ENCODE measurements at places on chromosomes 3 and 15.

GRCh38 chr3:149969940-149970715 is 567 bp downstream of the PFN2 start:
- no peaks in the 10 kb centered on the region for H3K27me3 ChIP-seq
- H3K4me3 ChIP-seq: peak overlapping the region; percentile 62
- H3K4me1 ChIP-seq: peaks cover 26% of the 10 kb centered on the region
- peaks cover 26% of the 10 kb centered on the region for H3K36me3 ChIP-seq
- peak; percentile 73 for DNase-seq

DNA sequence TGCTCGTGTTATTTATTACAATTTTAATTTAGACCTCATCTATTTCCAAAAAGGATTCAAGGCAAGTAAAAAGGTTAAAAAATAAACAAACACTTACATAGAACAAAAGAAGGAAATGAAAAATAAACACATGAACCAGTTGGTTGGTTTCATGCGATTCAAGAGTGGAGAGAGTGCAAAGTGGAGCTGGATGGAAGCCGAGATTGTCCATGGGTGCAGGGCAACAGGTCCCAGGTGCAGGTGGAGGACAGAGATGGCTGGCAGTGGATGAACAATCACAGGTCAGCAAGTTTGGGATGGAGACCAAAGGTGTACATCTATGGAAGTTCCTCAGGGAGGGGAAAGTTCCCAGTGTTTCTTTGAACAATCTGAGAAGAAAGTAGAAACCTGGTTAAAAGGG is 11.6 kb upstream of the SEMA5B start:
- H3K36me3 ChIP-seq: no peaks in the 10 kb centered on the region
- no peak overlapping the region for H3K4me3 ChIP-seq
- H3K27me3 ChIP-seq: 0 out of 2 replicates have a peak, but pooled peaks cover 4% of the 10 kb centered on the region

DNA sequence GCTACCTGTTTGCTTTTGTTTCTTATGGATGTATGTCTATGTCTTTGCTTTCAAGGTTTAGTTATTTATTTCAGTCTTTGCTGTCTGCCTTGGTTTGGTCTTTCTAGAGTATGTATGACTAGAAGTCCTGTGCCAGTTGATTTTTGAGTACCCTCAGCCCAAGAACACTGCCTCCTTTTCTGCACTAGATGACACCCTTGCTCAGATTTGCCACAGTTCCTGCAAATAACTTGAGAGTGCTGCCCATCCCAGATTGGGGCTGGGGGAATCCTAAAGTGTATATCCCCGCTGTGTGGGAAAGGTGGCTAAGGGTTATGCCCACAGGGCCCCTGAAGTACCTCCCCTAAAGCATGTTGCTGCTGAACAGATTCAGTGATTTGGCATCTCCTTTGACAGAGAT is 32.0 kb downstream of the NLGN1 start:
- H3K4me1 ChIP-seq: no peaks in the 10 kb centered on the region
- H3K27ac ChIP-seq: no peak overlapping the region
- H3K4me3 ChIP-seq: no peak overlapping the region

DNA sequence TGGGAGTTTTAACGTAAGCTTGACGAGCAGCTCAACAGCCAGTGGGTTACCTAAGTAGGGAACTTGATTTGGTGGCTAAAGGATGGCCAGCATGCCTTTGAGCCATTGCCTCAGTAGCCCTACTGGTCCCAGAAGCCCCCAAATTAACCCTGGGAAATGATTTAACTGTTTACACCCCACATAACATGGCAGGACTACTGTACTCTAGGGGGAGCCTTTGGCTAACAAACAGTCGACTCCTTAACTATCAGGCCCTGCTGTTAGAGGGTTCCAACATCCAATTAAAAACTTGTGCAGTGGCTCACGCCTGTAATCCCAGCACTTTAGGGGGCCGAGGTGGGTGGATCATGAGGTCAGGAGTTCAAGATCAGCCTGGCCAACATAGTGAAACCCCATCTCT is 9.4 kb upstream of the SMCO1 start:
- peaks cover 22% of the 10 kb centered on the region for H3K4me1 ChIP-seq
- no peaks in the 10 kb centered on the region for H3K27me3 ChIP-seq
- H3K4me3 ChIP-seq: no peak overlapping the region

GRCh38 chr15:90642464-90643300 is 74.5 kb upstream of the BLM start:
- DNase-seq: no peak
- H3K27me3 ChIP-seq: no peaks in the 10 kb centered on the region
- no peak overlapping the region for H3K4me3 ChIP-seq
- no peak overlapping the region for H3K27ac ChIP-seq
- no peaks in the 10 kb centered on the region for H3K36me3 ChIP-seq

DNA sequence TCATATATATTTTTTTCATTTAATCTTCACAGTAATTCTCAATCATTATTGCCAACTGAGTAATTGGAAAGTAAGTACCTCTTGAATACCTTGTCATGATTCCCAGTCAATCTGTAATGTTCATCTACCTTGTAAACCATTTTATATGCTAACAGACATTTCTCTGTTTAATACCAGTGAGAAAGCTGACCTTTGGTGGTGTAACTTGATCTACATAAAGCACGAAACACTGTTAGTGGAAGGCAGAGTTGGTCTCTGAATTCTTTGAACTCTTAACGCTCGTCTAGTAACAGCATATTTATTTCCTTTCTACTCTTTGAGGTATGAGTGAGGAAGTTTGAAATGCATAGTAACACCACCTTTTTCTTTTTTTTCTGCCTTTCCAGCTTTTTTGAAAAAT is 59.5 kb downstream of the SLC25A26 start:
- no peak overlapping the region for H3K4me3 ChIP-seq
- no peaks in the 10 kb centered on the region for H3K36me3 ChIP-seq
- no peaks in the 10 kb centered on the region for H3K27me3 ChIP-seq
- H3K4me1 ChIP-seq: no peaks in the 10 kb centered on the region
- H3K27ac ChIP-seq: no peak overlapping the region

DNA sequence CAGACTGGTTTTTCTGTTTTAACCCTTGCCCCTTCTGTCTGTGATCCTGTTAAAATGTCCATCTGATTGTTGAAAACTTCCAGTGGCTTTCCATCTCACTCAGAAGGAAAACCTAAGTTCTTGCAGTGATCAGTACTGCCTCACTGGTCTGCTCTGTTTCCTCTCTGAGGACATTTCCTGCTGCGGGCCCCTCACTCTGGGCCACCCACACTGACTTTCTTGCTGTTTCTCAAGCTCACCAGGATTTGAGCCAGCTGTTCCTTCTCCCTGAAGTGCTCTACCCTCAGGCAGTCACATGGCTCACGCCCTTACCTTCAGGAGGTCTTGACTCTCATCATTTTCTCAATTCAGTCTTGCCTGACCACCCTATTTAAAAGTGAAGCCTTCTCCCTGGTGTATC is 1.8 kb downstream of the GRK7 start:
- no peaks in the 10 kb centered on the region for H3K36me3 ChIP-seq
- H3K4me1 ChIP-seq: no peaks in the 10 kb centered on the region
- H3K27me3 ChIP-seq: no peaks in the 10 kb centered on the region
- no peak overlapping the region for H3K4me3 ChIP-seq

DNA sequence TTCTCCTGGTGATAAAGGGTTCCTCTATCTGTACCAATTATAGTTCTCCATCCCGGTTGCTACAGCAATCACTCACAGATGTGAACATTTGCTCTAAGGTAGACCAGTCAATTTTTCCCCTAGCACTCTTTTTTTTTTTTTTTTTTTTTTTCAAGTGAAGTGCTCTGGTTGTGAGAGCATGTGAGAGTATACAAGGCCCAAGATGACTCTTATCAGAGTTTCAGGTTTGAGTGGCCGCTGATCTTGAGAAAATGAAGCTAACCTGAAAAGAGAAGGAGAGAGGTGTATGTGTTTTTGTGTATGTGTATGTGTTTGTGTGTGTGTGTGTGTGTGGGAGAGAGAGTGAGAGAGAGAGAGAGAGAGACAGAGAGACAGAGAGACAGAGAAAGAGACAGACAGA is 44.4 kb upstream of the OTOL1 start:
- H3K27ac ChIP-seq: no peak overlapping the region
- no peaks in the 10 kb centered on the region for H3K27me3 ChIP-seq
- no peaks in the 10 kb centered on the region for H3K36me3 ChIP-seq
- no peak for DNase-seq
- no peak overlapping the region for H3K4me3 ChIP-seq

DNA sequence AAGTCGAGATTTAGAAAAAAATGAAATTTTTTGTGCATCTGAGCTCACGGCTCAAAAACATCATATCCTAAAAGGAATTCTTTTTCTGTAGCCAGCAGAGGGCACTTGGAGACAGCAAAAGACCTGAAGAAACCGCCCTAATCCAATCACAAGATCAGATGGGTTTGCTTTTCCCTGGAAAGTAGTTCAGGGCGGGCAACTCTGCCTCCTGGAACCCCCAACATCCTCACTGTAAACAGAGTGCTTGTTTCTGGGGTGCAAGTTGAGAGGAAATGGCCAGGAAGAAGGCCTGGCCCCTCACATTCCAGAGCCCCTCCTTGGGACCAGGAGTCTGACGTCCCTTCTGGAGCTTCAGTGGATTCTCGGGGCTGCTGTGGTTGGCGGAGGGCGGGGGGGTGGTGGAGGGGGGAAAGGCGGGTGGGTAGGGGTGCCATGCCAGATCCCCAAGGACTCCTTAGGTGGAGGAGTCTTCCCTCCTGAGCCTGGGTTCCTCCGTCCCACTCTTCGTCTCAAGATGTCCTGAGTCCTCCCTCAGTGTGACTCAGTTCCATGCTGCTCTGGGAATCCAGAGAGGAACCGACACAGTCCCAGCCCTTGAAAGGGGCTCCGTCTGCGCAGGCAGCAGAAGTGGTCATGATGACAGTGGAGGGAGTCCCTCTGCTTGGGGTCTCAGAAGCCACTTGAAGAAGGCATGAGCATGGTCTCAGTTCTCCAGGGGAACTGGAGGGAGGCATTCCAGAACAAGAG is 35.9 kb downstream of the CCK start:
- DNase-seq: peak; percentile 34
- no peak overlapping the region for H3K4me3 ChIP-seq
- H3K27ac ChIP-seq: no peak overlapping the region
- H3K36me3 ChIP-seq: no peaks in the 10 kb centered on the region
- H3K4me1 ChIP-seq: no peaks in the 10 kb centered on the region

DNA sequence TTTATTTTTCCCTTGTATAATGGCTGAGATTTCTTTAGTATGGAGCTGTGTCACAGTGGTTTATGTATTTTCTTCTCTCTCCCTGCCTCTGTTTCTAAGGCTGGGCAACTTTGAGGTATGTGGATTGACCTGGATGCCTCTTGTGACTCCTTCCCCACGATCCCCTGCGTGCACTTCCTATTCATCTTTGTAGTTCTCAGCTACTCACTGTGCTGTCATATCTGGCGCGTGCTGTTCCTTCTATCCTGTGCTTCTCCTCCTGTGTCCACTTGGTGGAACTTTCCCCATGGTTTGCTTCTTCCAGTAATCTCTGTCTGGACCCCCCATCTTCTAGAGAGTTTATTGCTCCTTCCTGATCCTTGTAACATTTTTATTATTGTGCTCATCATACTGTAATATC is 97.3 kb downstream of the AKAP13 start:
- H3K4me1 ChIP-seq: peaks cover 22% of the 10 kb centered on the region
- no peak for DNase-seq
- no peaks in the 10 kb centered on the region for H3K36me3 ChIP-seq
- no peak overlapping the region for H3K27ac ChIP-seq

GRCh38 chr15:100785181-100786138 is 94.2 kb upstream of the ALDH1A3 start:
- no peak for DNase-seq
- H3K36me3 ChIP-seq: no peaks in the 10 kb centered on the region
- H3K27me3 ChIP-seq: no peaks in the 10 kb centered on the region
- H3K4me3 ChIP-seq: no peak overlapping the region

- H3K4me3 ChIP-seq: no peak overlapping the region
- no peak overlapping the region for H3K27ac ChIP-seq
- no peaks in the 10 kb centered on the region for H3K36me3 ChIP-seq
- DNase-seq: no peak
Measured at GRCh38 chr3:71069797-71070196, 513.7 kb downstream of the FOXP1 start.

- no peak overlapping the region for H3K4me3 ChIP-seq
- H3K27ac ChIP-seq: no peak overlapping the region
- no peak for DNase-seq
Measured at GRCh38 chr3:182925330-182925943, 54.9 kb downstream of the DCUN1D1 start.

GRCh38 chr15:72472992-72473610 is 1.0 kb upstream of the ARIH1 start:
- no peak for DNase-seq
- H3K36me3 ChIP-seq: peaks cover 6% of the 10 kb centered on the region

GRCh38 chr3:164741869-164742268 is 336.4 kb downstream of the SI start:
- no peaks in the 10 kb centered on the region for H3K4me1 ChIP-seq
- H3K27me3 ChIP-seq: no peaks in the 10 kb centered on the region
- DNase-seq: no peak
- H3K36me3 ChIP-seq: no peaks in the 10 kb centered on the region

GRCh38 chr3:188170461-188171459 is 16.8 kb downstream of the LPP start:
- H3K4me3 ChIP-seq: no peak overlapping the region
- no peak for DNase-seq
- no peak overlapping the region for H3K27ac ChIP-seq
- no peaks in the 10 kb centered on the region for H3K27me3 ChIP-seq

DNA sequence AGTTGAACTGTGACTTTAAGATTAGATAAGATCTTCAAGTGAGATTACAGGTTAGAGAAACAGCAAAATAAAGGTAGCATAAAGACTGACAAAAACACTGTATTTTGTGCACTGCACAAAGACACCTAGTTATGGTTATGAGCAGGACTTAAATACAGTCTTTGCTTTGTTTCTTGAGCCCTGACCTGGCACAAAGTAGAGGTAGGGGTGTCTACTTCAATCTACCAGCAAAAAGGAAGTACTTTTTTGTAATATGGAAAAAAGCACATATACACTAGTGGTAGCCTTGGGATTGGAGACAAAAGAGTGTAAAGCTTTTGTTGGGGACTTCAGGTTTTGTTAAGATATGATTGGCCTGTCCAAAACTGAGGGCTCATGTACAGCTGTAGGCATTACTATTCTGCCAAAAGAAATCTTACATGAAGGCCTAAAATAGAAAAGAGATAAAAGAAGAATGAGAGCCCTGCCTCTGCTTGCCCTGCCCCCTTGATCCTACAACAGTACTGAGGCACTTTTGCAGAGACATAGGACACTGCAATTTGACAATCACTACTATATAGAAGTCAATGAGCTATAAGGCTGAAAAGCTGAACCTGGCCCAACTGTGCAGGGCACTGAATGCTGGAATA is 194.3 kb downstream of the CBLB start:
- DNase-seq: no peak
- no peak overlapping the region for H3K4me3 ChIP-seq
- no peaks in the 10 kb centered on the region for H3K36me3 ChIP-seq
- H3K4me1 ChIP-seq: no peaks in the 10 kb centered on the region
- H3K27ac ChIP-seq: no peak overlapping the region
- no peaks in the 10 kb centered on the region for H3K27me3 ChIP-seq

DNA sequence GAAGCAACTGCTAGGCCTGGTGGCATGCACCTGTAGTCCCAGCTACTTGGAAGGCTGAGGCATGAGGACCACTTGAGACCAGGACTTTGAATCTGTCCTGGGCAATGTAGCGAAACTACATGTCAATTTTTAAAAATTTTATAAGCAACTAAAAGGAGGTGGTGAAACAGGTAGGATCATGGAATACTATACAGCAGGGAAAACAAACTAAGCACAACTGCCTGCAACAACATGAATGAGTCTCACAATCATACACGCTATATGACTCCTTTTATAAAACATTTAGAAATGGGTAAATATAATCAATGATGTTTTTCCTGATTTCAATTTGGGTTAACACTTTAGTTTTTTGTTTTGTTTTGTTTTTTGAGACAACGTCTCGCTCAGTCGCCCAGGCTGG is 29.5 kb upstream of the CNBP start:
- no peak overlapping the region for H3K4me3 ChIP-seq
- no peak for DNase-seq
- peak overlapping the region; percentile 76 for H3K27ac ChIP-seq
- peaks cover 29% of the 10 kb centered on the region for H3K4me1 ChIP-seq
- H3K36me3 ChIP-seq: no peaks in the 10 kb centered on the region
- no peaks in the 10 kb centered on the region for H3K27me3 ChIP-seq

All from HCT116 (cell line).